Transverse colon (tissue), 4 donors: ENCODE measurements at places on chromosomes 16 and 17. TPM values are rescaled to one million over a fixed set of nuclear protein-coding genes. Genes with fewer than 3 reads are reported as not detected.

- H3K27me3 ChIP-seq: peaks cover 54% of the 10 kb centered on the region
- H3K27ac ChIP-seq: peak overlapping the region; percentile 92
- no peak for DNase-seq
- H3K36me3 ChIP-seq: no peaks in the 10 kb centered on the region
- H3K4me1 ChIP-seq: peaks cover 50% of the 10 kb centered on the region
Observed at GRCh38 chr17:2057760-2058585, 3.1 kb downstream of the HIC1 start.

MT1G gene
- 21.0 TPM for total RNA-seq

DNA sequence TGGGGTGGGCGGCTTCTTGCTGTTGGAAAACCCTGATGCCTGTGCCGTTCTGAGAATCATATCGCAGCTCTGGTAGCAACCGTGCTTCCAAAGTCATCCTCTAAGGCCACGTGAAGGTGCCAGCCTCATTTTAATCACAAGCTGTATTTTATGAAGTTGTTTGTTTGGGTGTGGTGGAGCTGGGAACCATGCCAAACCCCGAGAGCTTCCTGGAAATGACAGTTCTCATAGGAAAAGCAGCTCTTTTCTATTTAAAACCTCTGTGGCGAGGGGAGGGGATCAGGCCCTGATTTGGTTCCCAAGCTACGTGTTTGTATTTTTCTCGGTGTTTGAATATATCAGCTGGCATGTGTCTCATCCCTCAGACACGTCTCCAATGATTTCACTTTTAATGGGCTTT lies 21.7 kb downstream of the KNOP1 start:
- peak; percentile 92 for DNase-seq
- no peak overlapping the region for H3K4me3 ChIP-seq
- H3K4me1 ChIP-seq: peaks cover 24% of the 10 kb centered on the region

DNA sequence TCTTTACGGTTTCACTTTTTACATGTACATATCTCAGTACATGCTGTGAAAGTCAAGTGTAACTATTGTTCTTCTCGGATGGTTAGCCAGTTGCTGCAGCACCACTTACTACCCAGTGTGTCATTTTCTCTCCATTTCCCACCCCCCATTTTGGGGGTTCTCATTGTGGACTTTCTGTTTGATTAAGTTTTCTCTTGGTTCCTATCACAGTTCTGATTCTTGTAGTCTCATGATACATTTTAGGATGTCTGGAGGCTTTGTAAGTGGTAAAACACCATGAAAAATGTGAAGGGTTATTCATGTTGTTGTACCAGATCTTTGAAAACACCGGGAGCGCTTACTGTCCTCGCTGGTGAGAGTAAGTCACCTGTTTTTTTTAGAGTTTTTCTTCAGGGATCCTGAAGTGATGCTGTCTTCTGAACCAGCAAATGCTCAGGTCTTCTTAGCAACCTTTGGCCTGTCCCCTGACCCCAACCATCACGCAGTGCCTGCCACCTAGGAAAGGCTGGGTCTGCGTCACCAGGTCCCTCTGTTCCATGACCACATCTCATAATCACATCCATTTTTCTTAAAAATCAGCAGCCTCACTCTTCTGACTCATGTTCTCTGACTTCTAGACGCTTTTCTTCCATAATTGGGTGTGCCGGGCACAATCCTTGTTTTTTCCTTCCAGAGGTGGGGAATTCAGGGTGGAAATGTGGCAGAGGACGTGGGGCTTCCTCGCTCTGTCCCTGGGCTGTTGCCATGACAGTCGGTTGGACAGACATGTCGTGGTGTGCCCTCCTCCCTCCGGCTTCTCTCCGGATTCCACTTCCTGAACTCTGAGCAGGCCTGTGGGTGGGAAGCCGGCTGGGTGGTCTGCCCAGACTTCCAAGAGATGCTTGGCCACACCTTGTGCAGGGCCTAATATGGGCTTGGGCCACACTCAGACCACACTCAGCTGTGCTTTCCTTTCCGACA lies 102.6 kb downstream of the NTN1 start:
- H3K27me3 ChIP-seq: no peaks in the 10 kb centered on the region
- H3K27ac ChIP-seq: peak overlapping the region; percentile 19
- no peaks in the 10 kb centered on the region for H3K4me1 ChIP-seq
- no peak for DNase-seq

DNA sequence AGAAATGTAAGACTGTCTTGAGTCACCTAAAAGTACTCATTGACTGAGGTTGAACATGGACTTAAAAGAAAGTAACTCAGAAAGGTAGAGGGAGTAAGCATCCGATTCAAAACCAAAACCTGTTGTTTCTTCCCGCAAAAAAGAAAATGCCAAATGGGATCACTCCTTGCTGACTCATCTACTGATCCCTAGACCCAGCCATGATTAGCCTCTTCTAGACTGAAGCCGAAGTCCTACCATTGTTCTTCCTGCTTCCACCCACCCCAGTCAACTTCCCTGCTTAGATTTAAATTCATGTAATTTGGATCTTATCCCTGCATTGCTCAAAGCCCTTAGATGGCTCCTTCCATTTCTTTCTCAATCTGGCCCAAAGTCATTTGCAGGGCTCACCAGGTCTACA lies 760.5 kb upstream of the SOX9 start:
- no peak overlapping the region for H3K4me3 ChIP-seq
- H3K27ac ChIP-seq: no peak overlapping the region
- no peak for DNase-seq
- H3K27me3 ChIP-seq: no peaks in the 10 kb centered on the region
- no peaks in the 10 kb centered on the region for H3K36me3 ChIP-seq

DNA sequence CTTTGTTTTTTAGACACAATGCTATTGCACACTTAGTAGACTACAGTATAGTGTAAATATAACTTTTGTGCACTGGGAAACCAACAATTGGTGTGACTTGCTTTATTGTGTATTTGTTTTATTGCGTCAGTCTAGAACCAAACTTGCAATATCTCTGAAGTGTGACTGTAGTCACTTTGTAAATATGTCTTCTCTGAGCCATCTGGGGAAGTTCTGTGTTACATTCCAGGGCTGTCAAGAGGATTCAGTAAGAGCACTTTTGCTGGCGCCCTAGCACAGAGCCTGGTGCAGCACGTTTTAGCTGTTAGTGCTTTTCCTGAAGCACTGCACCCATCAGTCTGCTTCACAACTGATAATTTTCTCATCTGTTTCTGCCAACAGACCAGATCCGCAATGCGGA lies 73.2 kb downstream of the NT5M start:
- DNase-seq: no peak
- no peak overlapping the region for H3K4me3 ChIP-seq
- no peaks in the 10 kb centered on the region for H3K4me1 ChIP-seq
- peaks cover 17% of the 10 kb centered on the region for H3K27me3 ChIP-seq
- H3K36me3 ChIP-seq: no peaks in the 10 kb centered on the region

DNA sequence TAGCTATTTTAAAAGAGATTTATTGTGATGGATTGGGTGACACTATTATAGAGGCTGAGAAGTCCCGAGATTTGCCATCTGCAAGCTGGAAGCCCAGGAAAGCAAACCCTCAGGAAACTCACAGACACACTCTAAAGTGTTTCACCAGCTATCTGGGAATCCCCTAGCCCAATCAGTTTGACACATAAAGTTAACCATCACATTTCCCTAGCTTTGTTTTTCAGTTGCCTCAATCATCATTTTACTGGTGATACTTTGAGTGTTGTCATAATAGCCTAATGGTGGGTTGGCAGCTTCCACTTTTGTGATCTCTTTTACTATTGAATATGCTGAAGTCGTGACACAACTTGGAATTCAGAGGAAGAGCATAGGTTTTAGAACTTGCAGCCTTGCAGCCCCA lies 1.8 kb downstream of the SGF29 start:
- no peaks in the 10 kb centered on the region for H3K27me3 ChIP-seq
- H3K27ac ChIP-seq: no peak overlapping the region
- no peak overlapping the region for H3K4me3 ChIP-seq
- DNase-seq: no peak
- H3K4me1 ChIP-seq: peaks cover 12% of the 10 kb centered on the region

CD300H gene
- not detected for total RNA-seq

- DNase-seq: no peak
- H3K4me1 ChIP-seq: no peaks in the 10 kb centered on the region
- H3K36me3 ChIP-seq: no peaks in the 10 kb centered on the region
- H3K27ac ChIP-seq: peak overlapping the region; percentile 53
- no peaks in the 10 kb centered on the region for H3K27me3 ChIP-seq
Observed at GRCh38 chr17:12296209-12296625, 275.5 kb downstream of the MAP2K4 start.

DNAAF8 gene
- not detected for total RNA-seq

GRCh38 chr17:76268015-76268749 lies 3.0 kb downstream of the UBALD2 start:
- H3K36me3 ChIP-seq: no peaks in the 10 kb centered on the region
- H3K27me3 ChIP-seq: no peaks in the 10 kb centered on the region
- H3K27ac ChIP-seq: peak overlapping the region; percentile 98
- H3K4me1 ChIP-seq: peaks cover 80% of the 10 kb centered on the region
- DNase-seq: peak; percentile 84
- H3K4me3 ChIP-seq: no peak overlapping the region

CDC6 gene
- 3.2 TPM for total RNA-seq

GRCh38 chr16:30565526-30565925 lies 6.0 kb downstream of the ZNF688 start:
- H3K4me3 ChIP-seq: no peak overlapping the region
- H3K27ac ChIP-seq: no peak overlapping the region
- DNase-seq: no peak
- H3K36me3 ChIP-seq: no peaks in the 10 kb centered on the region
- no peaks in the 10 kb centered on the region for H3K27me3 ChIP-seq
- peaks cover 5% of the 10 kb centered on the region for H3K4me1 ChIP-seq

DNA sequence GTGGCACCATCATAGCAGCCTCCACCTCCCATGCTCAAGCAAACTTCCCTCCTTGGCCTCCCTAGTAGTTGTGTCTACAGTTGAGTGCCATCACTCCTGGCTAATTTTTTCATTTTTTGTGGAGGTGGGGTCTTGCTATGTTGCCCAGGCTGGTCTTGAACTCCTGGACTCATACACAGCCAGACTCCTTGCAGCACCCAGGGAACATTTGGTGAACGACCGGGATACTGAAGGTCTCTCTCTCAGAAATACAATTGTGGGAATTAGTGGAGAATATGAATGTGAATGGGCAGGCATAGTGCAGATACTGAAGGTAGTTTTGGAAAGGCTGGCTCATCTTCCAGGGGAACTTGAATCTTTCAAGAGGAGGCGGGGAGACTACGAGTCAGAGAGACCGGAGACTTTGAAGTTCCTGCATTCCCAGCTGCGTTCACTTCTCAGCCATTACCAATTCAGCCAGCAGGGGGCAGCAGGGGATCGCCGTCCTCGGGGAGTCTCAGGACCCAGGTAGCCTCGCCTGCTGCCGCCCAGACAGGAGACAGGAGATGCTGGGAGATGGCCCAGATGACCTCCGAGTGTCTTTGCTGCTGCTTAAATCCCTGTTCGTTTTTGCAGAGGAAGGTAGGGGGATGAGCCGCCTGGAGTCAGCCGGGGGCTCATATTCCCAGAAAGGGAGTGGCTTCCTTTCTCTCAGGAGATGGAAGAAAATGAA lies 68.6 kb downstream of the HAPSTR1 start:
- peak; percentile 63 for DNase-seq
- no peaks in the 10 kb centered on the region for H3K36me3 ChIP-seq
- no peak overlapping the region for H3K4me3 ChIP-seq
- no peak overlapping the region for H3K27ac ChIP-seq

DNA sequence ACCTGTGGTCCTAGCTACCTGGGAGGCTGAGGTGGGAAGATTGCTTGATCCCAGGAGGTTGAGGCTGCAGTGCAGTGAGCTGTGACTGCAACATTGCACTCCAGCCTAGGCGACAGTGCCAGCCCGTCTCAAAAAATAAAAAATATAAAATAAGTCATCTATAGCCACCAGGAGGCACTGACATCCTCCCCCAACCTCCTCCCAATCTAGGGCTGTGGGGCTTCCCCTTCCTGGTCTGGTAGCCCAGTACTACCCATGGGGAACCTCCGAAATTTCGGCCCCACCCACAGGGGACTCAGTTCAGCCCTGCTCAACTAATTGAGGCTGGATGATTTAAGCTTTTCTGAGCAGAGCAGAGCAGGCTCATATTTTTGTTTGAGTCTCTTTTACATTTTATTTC lies 3.2 kb downstream of the ZSCAN10 start:
- peaks cover 29% of the 10 kb centered on the region for H3K27me3 ChIP-seq
- H3K4me1 ChIP-seq: peaks cover 4% of the 10 kb centered on the region
- no peak overlapping the region for H3K4me3 ChIP-seq
- DNase-seq: peak; percentile 51
- H3K36me3 ChIP-seq: no peaks in the 10 kb centered on the region

GRCh38 chr16:20844054-20844453 lies 37.7 kb downstream of the REXO5 start:
- H3K27ac ChIP-seq: no peak overlapping the region
- H3K4me3 ChIP-seq: no peak overlapping the region
- no peaks in the 10 kb centered on the region for H3K4me1 ChIP-seq

DNA sequence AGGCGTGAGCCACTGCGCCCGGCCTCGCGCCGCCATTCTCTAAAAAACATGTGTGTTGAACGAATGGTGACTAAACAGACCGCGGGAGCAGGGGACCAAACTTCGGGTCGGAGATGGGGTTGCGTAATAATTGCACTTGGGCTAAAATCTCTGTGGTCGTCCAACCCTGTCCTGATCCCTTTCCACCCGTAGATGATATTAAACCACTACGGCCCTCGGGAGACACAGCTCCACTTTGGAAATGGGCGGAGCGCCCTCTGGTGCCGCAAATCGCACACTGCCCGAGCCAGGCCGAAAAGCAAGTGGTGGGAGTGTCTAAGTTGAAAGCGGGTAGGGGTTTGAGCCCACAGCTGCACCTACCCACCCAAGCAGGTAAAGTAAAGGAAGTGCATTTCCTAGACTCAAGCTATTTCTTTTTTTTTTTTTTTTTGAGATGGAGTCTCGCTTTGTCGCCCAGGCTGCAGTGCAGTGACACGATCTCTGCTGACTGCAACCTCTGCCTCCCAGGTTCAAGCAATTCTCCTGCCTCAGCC lies 17.0 kb downstream of the CAVIN1 start:
- no peaks in the 10 kb centered on the region for H3K27me3 ChIP-seq
- no peak overlapping the region for H3K4me3 ChIP-seq
- DNase-seq: peak; percentile 87

OGFOD3 gene
- 27.5 TPM for total RNA-seq

DNA sequence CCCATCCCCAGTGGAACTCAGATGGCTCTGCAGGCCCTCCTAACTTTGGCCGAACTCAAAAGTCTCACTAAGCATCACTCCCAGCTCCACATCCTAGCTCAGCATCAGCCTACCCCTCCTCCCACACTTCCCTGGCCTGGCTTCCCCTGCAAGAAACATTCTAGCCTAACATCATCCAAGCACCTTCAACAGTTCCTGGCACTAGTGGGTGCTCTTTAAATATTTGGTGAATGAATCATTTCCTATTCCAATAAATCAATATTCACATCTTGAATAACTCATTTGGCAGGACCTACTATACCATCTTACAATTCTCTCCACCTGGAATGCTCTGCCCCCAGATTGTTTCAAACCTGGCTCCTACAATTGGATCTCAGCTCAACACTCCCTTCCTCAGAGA lies 11.0 kb upstream of the BBS2 start:
- DNase-seq: no peak
- no peaks in the 10 kb centered on the region for H3K4me1 ChIP-seq
- no peaks in the 10 kb centered on the region for H3K27me3 ChIP-seq
- no peaks in the 10 kb centered on the region for H3K36me3 ChIP-seq
- no peak overlapping the region for H3K27ac ChIP-seq

GRCh38 chr16:65842067-65842466 lies 524.4 kb upstream of the CDH5 start:
- H3K27ac ChIP-seq: no peak overlapping the region
- no peaks in the 10 kb centered on the region for H3K27me3 ChIP-seq
- DNase-seq: no peak
- H3K4me3 ChIP-seq: no peak overlapping the region

PTGES3L gene
- 8.3 TPM for total RNA-seq

LGALS9B gene
- 55.3 TPM for total RNA-seq

RNF43 gene
- 37.2 TPM for total RNA-seq
